ENCODE measurements at places on chromosomes 5 and 9.

- DNase-seq = no peak
These were observed 751.7 kb downstream of the TLE1 start for GRCh38 chr9:80937645-80938044.

GRCh38 chr9:111298731-111299598 lies 31.1 kb downstream of the OR2K2 start:
- DNase-seq = no peak

DNA sequence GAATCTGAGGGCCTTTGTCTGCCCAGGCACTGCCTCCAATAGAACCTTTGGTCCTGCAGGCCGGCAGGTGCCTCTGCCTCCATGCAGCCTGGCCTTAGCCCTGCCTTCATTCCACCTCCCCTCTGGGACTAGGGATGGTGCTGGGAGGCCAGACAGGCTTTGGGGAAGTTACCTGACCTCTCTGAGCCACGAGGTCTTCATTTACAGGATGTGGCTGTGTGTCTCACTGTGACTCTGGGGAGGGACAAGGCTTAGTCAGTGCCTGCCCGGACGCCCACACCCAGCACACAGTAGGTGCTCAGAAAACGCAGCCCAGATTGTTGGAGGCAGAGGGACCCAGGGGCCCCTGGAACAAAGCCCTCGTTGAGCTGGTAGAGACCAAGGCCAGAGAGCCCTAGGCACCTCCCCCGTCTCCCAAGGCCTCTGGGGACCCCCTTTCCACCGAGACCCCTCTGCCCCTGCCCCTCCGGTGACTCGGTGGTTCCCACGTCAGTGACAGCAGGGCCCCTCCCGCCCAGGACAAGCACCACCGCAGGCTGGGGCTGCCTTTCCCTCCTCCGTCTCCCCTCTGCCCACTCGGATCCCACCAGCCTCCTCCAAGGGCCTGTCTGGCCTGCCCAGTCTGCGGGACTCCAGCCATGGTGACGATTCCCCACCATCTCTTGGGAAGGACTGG lies 46.9 kb upstream of the EGFL7 start:
- no peak for DNase-seq

DNA sequence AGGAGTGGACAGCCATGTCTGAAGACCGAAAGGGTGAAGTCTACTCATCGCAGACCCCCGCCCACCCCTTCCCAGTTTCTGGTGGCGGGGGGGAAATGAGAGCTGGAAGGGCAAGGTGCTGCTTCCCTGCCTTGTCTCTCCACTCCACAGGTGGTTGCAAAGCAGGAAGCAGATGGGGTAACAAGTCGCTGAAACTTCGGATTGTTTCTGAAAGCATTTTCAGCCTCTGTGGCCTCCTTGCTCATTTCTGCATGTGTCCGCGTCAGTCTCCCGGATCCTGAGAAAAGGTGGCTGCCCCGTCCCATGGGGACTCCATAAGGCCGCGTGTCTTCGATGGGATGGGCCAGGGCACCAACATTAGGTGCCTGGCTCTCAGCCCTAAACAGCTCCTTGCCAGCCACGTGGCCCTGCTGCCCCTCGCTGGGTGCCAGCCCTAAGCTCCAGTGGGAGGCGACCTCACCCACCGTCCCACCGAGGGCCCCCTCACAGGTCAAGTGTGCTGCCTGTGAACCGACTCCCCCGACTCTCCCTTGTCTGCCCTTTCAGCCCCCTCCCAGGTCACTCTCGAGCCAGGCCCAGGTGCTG lies 971 bp downstream of the PHYKPL start:
- no peak for DNase-seq

DNA sequence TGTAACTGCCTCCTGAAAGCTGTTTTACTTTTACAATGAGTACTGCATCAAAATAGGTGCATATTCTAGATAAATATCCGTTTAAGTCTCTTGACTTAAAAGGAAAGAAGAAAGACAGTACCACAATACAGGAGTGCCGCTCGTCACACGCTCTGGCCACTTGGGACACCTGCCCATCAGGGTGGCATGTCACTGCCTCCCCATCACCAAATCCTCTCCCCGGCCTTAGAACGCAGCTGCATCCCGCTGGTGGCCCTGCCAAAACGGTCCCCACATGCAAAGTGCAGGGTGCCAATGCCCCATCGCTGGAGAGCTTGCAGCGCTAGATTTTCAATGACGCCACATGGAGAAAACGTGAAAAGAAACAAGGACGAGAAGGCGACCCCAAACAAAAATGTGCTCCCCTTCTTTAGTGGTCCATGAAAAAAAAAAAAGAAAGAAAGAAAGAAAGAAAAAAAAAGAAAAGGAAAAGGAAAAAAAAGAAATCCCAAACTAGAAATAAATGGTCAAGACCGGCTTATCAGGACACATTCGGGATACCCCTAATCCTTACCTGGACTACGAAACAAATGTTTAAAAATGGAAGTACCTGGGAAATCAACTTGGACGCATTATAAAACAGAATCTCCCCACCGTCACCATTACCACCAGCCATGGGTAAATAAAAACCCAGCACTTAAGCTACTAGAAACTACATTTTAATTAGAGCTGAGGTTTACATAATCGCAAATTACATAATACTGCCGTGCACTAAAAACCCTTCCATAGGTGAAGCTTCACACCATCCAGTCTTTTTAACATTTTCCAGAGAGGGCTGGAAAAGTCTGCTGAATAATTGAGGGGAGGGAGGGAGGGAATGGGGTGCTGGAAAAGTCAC lies 1.0 kb downstream of the ANKH start:
- no peak for DNase-seq

DNA sequence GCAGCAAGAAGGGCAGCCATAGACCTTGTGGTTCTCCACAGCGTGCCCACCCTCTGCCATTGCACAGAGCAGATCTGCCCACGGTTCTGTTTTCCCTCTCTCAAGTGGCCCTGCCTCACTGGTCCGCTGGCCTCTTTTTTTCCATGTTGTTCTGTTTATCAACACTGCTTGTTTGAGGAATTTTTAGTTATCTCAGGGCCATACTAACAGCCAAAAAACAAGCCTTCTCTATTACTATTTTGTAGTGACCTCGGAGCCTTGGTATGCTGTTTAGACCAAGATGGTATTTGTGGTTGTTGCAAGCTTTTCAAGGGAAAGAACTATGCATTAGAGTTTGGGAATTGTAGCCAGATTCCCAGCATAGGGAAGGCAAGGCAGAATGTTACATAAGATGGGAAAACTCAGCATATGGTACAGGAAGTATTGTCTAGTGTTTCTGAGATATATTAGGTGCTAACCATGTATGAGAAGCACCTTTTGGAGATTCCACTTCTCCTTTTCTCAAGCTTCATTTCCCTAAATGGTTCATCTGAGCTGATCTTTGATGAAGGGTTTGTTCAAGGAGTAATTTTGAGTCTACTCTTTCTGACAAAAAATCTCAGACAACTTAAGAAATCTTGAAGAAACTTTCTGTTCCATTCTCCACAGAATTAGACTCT lies 54.3 kb downstream of the NUP214 start:
- no peak for DNase-seq

DNA sequence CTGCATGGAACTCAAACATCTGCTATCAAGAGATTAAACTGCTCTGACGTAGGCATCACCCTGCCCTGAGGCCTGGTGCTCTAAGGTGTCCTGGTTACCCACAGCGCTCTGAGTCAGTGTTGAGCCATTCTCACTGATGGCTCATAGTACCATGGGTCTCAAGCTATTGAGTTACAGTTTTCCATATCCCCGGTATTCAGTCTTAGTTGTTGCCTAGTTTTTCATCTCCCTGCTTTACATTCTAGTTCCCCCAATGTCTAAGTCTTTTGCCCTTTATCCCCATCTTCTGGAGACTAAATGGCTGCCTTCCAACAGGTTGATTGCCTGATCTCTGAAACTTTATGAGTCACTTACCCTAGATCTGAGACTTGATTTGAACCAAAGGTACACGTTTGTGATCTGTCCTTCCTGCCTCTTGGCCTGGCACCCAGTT lies 161.2 kb upstream of the PTGER4 start:
- DNase-seq = no peak

GRCh38 chr9:108001237-108001636 lies 511.7 kb upstream of the KLF4 start:
- no peak for DNase-seq

- DNase-seq = no peak
These were observed 285.1 kb upstream of the DAP start for GRCh38 chr5:11046160-11046559.

- no peak for DNase-seq
These were observed 32.8 kb downstream of the ARPC5L start for GRCh38 chr9:124894741-124895170.

- no peak for DNase-seq
These were observed 205.8 kb downstream of the GABBR2 start for GRCh38 chr9:98502976-98503325.

- no peak for DNase-seq
These were observed 98.7 kb upstream of the PDE4D start for GRCh38 chr5:59992206-59992605.

DNA sequence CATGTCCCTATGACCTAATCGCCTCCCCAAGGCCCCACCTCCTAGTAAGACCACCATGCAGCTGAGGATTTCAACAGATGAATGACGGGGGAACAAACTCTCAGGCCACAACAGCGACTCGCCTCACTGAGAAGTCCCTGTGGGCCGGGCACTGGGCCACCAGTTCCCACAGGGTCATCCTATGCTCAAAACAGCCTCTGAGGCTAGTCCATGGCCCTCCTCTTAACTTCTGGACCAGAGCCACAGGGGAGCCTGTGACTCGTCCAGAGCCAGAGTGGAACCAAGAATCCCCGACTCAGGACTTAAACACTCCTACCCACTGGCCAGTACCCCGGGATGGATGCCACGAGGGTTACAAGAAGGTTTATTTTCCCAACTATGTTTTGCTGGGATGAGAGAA lies 12.3 kb downstream of the GFPT2 start:
- no peak for DNase-seq

DNA sequence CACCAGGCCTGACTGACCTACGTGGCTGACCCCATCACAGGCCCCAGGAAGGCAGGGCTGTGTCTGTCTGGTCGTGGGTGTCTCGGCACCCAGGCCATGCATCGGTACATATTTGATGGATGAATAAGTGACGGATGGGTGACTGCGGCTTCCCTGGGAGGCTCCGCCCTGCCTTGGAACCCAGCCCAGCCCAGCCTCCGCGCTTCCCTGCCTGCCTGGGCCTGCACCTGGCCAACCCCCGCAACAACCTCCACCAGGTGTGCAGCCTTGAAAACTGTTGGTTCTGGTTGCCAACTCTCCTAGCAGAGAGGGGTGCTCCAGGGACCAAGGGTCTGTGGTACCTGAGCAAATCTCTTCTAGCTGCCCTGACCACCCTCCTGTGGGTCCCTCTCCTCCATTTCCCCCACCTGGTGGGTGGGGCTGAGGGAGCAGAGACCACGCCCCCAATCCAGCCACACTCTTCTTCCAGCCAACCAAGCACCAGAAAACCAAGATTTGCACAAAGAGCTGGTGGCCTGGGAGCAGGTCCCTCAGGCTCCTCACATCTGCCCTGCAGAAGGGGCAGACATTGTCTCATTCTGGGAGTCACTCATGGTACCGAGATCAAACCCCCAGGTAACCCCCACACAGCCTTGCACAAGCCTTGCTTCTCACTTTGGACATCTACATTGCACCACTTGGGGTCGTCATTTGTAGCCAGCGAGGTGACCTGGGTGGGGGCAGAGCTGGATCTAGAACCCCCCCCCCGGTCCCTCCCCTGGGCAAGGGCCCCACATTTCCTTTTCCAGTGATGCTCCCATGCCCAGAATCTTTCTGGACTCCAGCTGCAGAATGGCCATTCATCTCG lies 100.6 kb upstream of the IER5L start:
- no peak for DNase-seq

- DNase-seq = no peak
These were observed 15.3 kb downstream of the LHX3 start for GRCh38 chr9:136189394-136190236.

DNA sequence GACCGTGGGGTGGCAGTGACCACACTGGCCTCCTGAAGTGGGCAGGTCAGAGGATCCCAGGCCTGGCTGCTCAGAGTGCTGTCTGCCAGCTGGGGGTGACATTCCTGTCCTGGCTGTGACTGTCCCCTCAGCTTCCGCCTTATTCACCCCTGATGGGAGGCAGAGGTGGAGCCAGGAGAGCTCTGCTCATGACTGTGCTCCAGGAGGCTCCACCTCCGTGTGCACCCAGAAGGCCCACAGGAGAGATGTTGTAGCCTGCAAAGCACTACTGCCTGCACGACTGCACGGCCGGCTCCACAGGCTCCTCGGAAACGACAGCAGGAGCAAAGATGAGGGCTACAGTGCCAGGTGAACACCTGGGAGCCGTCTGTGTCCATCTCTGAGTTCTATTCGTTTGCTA lies 60.9 kb downstream of the ROPN1L start:
- no peak for DNase-seq

- DNase-seq = no peak
These were observed 94.7 kb upstream of the ERCC6L2 start for GRCh38 chr9:95780751-95781150.

DNA sequence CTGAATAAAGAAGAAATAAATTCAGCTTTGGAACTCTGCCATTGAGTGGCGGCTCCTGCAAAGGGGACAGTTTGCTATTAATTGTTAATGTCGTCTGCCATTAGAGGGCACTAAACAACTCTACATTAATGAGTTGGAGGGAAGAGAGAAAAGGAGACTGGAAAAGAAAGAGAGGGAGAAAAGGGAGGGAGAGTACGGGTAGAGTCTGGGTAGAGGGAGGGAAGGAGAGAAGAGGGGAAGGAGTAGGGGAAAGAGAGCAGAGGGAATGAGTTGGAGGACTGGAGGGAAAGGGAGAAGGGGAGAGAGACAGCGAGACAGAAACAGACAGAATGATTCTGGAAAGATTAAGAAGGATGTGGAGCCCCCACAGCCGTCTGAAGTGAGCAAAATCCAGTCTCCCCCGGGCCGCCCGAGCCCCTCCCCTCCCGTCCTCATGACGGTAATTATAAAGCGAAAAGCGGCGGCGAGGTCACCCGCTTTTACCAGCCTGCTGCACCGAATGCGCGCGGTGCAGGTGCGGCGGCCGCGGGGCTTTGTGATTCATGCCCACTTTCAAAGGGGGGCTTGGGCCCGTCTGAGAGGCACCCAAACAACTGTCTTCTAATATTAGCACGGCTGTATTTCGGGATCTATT lies 1.9 kb upstream of the FST start:
- DNase-seq = no peak

- peak; percentile 39 for DNase-seq
These were observed 530 bp downstream of the RAPGEF1 start for GRCh38 chr9:131739133-131739958.

GRCh38 chr9:121871431-121872025 lies 220.1 kb downstream of the DAB2IP start:
- DNase-seq = no peak
